Inflammatory macrophage treated with lipopolysaccharide for 4 hours (primary cell): ENCODE measurements at places on chromosomes 16 and 17.
A peak's percentile ranks its signal among the peaks of the same experiment; 100 is the strongest.

DNA sequence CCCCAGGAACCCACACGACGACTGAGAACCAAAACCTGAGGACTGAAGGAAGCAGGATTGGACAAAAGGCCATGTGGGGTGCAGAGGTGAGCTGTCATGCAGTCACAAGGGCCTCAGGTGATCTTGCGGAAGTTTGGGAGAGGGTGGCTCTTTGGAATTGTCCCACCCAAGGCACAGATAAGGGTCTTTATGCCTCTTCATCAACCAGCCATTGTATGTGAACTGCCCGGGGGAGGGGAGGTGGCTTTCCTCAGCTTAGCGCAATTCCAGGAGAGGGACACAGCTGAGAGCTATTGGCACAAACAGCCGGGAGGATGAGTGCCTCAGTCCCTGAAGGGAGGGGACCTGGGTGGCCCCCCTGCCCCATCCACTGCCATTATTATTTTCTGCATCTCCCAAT, 55.1 kb upstream of the PHOSPHO1 start:
- DNase-seq, result no peak

DNA sequence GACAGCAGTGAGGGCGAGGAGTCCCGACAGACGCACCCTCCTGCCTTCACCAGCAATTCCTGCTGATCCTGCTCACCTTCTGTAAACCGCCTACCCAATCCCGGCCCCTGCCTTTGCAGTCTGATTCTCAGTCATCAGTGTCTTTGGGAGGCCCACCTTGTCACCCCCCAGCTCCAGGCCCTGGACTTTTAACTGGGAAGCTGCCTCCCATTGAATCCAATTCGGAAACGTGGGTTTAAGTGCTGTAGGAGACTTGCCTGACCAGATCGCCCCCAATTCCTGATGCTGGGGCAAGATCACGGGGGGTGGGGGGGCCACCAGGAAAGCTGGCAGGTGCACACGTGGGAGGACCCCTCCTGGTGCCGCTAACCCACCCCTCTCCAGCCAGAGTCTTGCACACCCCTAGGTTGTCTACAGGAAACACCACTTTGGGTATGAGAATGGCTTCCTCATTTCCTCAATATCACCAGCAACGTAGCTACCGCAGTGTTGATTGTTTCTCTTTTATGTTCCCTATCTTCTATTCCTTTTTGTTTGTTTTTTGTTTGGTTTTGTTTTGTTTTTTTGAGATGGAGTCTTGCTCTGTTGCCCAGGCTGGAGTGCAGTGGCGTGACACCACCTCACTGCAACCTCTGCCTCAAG, 46.6 kb upstream of the CMIP start:
- DNase-seq, result peak; percentile 6

- no peak for DNase-seq
These were observed 2.2 kb upstream of the CDK5R1 start for GRCh38 chr17:32484628-32485027.

- no peak for DNase-seq
These were observed 69.4 kb upstream of the LHX1 start for GRCh38 chr17:36867716-36868341.

DNA sequence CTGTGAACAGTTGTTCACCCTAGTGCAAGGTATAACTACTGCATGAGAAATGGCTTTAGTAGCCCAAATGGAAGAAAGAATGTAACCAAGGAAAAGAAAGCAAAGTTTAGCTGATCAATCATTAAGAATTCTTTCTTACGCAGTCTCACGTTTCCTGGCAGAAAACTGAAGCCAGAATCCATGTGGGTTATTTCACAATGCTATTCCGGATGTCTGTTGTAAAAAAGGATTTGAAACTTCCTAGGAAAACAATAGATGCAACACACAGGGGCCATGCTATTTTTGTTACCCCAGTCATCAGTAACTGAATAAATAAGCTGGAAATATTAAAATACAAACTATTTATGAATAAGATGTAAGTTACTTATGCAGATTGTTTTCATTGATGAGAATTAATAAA, 802.5 kb downstream of the CDH8 start:
- no peak for DNase-seq

DNA sequence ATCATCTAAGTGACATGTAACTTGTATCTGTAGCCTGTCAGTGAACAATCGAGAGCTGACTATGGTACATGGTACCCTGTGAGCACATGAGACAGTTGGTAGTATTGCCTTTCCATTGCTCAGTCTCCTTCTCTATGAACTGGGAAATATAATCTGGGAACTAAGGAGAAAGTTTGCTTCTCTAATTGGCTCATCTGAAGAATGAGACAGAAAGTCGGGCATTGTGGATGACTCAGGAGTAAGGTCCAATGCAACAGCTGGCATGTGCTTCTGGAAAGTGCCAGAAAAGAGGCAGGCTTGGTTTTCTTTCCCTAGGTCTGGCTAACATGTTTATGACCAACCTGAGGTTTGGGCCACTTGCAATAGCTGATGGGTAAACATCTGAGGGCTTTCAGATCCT, 51.9 kb downstream of the ZZEF1 start:
- DNase-seq, result no peak

GRCh38 chr17:6455321-6455705, 11.1 kb downstream of the PIMREG start:
- DNase-seq, result peak; percentile 9

GRCh38 chr16:66932076-66932475, 2.1 kb downstream of the CIAO2B start:
- DNase-seq, result no peak

DNA sequence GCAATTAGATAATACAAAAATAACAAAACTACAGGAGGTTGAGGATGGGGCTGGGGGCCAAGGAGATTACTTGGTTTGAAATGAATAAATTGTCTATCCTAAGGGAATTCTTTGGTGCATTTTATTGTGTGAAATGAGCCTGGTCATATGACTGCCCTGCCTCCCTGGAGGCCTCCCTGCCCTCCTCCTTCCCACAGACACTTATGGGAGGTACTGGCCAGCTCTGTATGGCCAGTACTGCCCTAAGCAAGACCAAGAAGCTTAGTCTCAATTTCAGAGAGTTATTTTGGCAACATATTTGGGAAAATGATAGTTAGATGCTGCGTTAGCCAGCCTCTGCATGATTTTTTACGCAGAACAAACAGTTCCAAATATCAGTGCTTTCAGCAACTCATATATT, 511.9 kb downstream of the WWOX start:
- DNase-seq, result no peak

DNA sequence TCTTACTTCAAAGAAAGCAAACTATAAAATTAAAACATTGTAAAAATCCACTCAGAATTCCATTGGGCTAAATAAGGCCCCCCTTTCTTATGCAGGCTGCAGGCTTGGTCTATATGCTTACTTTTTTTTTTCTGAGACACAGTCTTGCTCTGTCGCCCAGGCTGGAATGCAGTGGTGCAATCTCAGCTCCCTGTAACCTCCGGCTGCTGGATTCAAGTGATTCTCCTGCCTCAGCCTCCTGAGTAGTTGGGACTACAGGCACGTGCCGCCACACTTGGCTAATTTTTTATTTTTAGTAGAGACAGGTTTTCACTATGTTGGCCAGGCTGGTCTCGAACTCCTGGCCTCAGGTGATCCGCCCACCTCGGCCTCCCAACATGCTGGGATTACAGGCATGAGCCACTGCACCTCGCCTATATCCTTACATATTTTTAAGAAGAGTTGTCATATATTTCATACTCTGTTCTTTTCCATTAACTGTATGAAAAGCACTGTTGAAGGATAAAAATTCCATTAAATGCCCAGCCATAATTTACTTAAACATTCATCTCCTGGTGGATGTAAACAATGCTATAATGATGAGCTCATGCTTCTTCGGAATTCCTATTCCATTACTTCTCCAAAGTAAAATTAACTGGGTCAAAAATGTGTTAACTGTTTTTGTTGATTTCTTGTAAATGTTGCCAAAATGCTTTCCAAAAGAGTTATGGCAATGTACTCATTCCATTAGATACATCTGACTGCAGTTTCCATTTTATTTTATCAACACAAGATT, 17.8 kb downstream of the SNN start:
- DNase-seq, result no peak

DNA sequence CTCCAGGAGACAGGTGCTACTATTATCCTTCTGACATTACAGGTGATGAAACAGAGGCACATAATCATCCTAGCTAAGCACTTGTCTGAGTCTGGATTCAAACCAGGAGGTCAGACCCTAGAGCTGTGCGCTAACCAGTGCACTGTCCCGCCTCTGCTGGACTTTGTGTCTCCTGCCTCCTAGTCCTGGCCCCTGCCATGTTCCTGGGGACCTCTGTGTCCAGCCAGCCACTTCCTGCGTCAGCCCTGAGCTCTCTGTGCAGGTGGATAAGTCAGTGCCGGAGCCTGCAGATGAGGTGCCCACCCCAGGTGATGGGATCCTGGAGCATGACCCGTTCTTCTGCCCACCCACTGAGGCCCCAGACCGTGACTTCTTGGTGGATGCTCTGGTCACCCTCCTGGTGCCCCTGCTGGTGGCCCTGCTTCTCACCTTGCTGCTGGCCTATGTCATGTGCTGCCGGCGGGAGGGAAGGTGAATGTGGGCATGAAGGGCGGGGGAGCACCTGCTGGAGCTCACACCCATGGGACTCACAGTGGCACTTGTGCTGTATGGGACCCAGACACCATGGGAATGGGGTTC, 4.2 kb downstream of the SGCA start:
- no peak for DNase-seq

- no peak for DNase-seq
These were observed 6.1 kb downstream of the SGSM2 start for GRCh38 chr17:2343421-2343820.

DNA sequence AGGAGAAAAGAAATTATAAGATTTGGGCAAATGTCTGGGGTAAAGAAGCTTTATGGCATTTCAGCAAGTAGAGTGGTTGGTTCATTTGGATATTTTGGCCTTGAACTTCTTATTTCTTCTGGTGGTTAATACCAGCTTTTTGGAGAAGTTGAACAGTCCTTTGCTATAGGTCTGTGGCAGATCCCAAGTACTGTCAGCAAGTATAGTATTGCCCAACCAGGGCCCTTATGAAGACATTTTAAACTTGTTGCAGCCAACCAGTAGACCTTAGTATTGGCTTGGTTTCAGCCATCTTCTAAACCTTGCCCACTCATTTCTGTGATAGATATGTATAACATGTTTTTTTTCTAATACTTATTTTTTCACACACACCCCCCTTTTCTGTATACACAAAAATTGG, 2.2 kb downstream of the SP2 start:
- peak; percentile 77 for DNase-seq

- peak; percentile 85 for DNase-seq
These were observed 2.5 kb downstream of the CAPNS2 start for GRCh38 chr16:55569025-55569424.

GRCh38 chr17:81916234-81917001, 1.6 kb downstream of the SIRT7 start:
- peak; percentile 83 for DNase-seq

GRCh38 chr17:11628374-11628773, 30.1 kb downstream of the DNAH9 start:
- no peak for DNase-seq

GRCh38 chr17:61400066-61400716, 548 bp downstream of the TBX2 start:
- peak; percentile 45 for DNase-seq

- no peak for DNase-seq
These were observed 4.0 kb downstream of the TAC4 start for GRCh38 chr17:49843774-49844350.

GRCh38 chr17:48791128-48792032, 25.6 kb downstream of the TTLL6 start:
- peak; percentile 74 for DNase-seq

DNA sequence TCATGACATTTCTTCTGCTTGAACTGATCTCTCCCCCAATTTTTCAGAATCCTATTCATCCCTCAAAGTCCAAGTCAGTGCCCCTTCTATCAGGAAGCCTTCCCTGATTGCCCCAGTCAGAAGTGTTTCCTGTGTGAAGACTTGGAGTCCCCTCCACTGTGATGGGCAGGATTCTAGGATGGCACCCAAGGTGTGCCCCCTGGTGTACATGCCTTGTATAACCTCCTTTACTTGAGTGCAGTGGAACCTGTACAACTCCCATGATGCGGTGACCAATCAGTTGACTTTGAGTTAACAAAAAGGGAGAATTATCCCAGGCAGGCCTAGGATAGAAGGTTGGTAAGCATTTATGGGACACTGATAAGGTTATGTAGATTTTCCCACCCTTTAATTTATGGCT, 23.4 kb downstream of the MYH13 start:
- peak; percentile 25 for DNase-seq

GRCh38 chr17:61245706-61246135, 153.9 kb upstream of the TBX2 start:
- no peak for DNase-seq

- DNase-seq, result no peak
These were observed 69.8 kb upstream of the METRNL start for GRCh38 chr17:83009414-83010205.

DNA sequence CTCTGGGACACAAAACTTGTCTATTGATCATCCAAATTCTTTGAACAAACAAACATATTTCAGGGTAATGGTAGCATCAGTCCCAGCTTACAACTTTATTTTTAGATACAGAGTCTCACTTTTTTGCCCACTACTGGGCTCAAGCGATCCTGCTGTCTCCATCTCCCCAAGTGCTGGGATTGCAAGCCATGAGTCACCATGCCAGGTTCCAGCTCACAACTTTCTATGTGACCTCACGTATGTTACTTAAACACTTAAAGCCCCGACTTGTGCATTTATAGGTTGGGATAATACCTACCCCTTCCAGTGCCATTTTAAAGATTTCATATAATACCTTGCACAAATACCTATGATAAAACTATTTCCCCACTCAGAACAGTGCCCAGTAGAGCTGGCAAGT, 42.0 kb upstream of the KSR1 start:
- DNase-seq, result peak; percentile 65

DNA sequence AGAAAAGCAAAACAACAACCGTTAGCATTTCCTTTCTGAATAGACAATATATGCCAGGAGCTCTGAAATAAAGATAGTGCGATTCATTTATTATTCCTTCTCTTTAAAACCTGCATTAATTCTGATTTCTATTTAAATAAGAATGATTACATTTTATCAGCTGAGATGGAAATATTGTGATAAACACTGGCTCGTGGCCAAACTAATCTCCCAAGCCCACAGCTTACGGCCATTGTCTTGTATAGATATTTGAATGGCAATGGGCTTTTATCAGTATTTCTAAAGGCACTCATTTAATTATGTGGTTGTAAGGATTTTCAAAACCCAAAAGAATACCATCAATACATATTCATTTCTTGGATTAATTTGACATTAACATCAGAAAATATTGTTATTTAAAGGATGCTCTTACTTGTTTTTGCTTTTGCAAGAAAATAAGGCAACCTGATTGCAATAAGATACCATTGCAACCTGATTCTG, 123.7 kb upstream of the IRX5 start:
- DNase-seq, result no peak

- DNase-seq, result no peak
These were observed 4.8 kb upstream of the SOCS3 start for GRCh38 chr17:78364436-78365281.

- no peak for DNase-seq
These were observed 72.0 kb downstream of the KLHDC4 start for GRCh38 chr16:87693827-87694226.
